ENCODE measurements at places on chromosomes 7 and 10.

DNA sequence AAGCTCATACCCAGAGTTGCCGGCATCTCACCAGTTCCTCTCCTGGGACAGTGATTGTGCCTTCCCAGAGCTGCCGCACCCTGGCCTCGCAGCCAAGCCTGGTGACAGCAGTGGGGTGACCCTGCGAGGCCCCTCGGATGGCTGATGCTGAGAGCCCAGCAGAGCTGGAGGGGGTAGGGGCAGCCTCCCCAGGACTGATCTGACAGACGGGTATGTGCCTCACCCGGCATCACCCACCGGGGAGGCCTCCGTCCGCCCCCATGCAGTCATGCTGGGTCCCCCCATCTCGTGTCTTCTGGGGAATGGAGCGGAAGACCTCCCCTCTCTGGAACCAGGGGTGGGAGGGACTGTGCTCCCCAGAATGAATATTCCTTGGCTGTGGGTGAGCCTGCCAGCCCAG, 82.3 kb downstream of the LHPP start:
- no peak for DNase-seq

DNA sequence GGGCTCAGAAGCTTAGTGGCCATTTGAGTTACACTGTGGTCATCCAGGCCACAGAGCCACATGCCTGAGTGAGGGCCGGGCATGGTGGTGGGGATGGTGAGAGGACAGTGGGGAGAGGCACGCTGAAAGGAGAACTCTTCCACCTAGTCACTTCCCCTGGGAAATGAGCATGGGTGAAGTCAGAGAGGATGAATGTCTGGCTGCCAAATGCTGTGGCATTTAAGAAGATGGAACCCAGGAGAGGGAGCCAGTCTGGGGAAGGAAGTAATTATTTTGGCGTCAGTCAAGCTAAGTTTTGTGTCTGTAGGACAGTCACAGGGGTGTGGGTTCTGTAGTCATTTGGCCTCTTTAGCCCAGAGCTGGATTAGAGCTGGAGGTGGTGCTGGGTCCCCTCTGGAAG, 86.0 kb upstream of the PODXL start:
- DNase-seq, result no peak

DNA sequence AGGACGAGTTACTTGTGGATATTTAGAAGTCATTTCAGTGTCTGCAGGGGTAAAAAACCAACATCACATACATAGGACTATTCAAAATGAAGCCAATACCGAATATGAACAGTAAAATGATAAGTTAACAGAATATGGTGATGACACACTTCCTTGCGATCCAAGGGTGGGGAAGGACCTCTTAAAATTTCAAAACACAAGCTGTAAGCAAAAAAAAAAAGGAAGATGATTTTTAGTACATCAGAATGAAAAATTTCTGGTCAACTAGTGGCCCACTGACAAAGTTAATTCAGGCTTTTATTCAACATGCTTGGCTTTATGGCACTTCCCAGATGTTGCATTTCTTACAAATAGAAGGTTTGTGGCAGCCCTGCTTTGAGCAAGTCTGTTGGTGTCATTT, 19.0 kb upstream of the GALNTL5 start:
- DNase-seq, result no peak

DNA sequence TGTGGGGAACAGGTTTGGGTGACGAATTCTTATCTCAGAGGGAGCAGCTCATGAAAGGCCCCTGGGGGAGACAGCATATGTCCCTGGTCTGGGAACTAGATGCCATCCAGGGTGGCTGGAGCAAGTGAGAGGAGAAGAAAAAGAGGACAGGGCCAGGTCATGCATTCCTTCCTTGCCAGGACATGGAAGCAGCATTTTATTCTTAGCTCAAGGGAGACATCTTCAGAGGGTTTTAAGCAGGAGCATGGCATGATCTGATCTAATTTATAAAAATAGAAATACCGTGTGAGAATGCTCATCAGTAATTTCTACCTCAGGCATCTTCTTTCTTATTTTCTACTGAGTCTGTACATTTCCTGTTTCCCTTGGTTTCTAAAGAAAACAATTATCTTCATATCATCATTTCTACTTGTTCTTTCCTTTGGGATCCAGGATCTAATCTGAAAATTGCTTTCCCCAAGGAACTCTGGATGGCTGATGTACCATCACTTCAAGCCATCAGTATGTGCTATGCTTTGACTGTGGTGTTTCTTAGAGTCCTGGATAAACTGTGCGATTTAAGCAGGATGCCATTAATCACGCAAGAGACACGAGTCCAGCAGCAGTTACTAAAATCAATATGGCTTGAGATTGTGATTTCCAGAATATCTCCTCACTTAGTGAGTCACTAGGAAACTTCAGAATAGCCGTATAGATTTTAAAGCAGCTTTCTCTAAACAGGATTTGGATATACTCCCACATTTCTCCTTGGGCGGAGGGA, 386.2 kb downstream of the GALNT17 start:
- DNase-seq, result no peak

GRCh38 chr7:16235147-16236114, 185.9 kb downstream of the CRPPA start:
- no peak for DNase-seq

DNA sequence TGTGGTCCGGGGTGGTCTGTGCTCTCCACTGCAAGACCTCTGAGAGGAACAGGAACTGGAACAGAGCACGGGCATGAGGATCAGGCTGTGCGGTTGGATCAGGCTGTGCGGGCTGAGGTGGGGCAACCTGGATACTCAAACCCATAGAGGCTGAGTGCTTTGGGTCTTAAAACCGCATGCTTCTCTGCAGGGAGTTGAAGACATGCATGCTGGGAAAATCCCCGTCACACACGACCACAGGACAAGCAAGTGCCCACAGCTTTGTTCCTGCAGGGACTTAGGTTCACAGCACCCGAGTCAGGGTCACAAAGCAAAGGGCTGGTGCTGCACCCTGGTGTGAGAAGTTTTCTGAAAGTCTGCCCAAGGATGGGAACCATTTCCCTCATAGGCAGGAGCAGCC, 221.2 kb downstream of the ZMYND11 start:
- no peak for DNase-seq

DNA sequence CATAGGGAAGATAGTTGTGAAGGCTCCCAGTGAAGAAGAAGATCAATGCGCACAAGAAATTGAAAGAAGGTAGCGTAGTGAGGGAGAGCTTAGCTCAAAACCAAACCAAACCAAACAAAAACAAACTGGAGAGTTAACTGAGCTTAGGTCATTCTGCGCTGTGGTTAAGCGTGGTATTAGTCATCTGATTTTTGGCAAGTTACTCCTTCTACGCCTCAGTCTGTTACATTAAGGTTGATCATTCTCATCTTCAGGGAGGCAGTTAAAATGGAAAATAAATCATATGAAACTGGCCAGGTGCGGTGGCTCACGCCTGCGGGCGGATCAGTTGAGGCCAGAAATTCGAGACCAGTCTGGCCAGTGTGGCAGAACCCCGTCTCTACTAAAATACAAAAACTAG, 259.7 kb downstream of the EXOC4 start:
- DNase-seq, result no peak

DNA sequence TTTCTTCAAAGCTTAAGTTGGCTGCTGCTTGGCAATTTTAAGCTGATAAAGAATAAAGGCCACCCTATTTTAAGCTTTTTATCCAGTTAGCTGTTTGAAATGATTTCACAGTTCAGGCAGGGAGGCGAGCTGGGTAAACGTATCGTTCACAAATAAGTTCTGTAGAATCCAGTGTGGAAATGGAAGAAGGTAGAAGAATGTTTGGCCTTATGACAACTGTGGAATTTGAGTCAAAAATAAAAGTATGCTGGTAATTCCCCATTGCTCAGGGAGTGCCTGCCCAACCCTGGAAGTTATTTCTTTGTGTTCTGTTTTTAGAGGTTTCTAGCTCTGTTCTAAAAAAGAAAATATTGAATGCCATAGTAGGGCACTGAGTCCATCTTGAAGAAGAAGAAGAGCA, 113.1 kb downstream of the ARL4A start:
- DNase-seq, result no peak

DNA sequence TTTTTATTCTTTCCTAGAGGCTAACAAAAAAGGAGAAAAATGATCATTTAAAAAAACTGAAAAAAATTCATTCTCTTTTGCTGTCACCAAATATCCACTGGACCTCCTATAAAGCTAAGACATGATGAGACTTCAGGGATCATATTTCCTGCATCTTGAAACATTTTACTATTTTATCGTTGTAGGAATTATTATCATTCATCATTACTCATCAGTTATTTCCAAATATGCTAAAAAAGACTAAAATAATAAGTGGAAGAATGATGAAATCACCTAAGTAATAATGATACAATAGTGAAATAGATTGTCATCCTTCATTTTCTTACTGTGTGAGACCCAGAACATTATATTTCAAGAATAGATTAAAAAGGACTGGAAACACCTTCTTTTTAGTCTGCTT, 28.3 kb downstream of the TAF3 start:
- no peak for DNase-seq

GRCh38 chr7:1229956-1230355, 2.7 kb upstream of the UNCX start:
- no peak for DNase-seq

DNA sequence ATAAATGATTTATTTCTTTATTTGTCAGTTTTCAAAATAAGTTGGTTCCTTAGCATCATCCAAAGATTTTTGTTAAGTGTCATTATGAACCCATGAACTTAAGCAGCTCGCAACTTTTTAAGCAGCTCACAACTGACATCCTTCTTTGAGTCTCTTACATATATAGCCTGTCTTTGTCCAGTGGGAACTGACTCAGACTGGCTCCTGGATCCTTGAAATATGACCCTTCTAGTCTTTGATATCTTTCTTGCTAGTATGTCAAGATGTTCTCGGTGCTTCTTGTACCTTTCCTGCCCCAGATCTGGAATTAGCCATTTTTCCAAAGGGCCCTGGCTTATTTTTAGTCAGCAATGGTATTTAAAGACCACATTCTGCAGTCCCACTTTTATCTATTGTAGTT, 53.9 kb upstream of the ARID5B start:
- DNase-seq, result no peak

GRCh38 chr10:79377557-79378382, 30.5 kb downstream of the PPIF start:
- DNase-seq, result no peak

- peak; percentile 87 for DNase-seq
Measured at GRCh38 chr10:122504610-122504950, 43.2 kb downstream of the HTRA1 start.

DNA sequence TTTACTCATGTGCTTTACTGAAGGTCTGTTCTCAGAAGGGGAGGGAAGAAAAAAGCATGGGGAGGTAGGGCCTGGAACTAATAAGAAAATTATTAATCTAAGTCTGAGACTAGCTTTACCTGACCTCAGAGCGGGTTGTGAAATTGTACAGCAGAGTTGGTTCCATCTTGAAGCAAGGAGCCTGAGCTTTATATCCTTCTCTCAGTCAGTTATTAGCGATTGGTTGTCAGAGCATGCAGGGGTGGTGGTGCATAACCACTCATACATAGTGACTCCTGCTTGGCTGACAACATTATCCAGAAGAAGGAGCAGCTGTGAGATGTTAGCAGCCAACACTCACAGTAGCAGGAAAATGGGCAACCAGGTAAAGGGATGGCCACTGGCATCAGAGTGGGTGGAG, 976.3 kb upstream of the LRRTM3 start:
- no peak for DNase-seq

DNA sequence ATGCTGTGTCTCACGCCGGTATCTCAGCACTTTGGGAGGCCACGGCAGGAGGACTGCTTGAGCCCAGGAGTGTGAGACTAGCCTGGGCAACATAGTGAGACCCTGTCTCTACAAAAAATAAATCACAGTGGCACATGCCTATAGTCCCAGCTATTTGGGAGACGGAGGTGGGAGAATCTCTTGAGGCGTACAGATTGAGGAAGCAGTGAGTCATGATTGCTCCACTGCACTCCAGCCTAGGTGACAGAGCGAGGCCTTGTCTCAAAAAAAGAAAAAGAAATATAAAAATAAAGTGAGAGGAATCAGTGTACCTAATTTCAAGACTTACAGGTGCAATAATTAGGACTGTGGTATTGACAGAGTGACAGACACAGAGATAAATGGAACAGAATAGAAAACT, 23.9 kb downstream of the SLC25A40 start:
- no peak for DNase-seq

DNA sequence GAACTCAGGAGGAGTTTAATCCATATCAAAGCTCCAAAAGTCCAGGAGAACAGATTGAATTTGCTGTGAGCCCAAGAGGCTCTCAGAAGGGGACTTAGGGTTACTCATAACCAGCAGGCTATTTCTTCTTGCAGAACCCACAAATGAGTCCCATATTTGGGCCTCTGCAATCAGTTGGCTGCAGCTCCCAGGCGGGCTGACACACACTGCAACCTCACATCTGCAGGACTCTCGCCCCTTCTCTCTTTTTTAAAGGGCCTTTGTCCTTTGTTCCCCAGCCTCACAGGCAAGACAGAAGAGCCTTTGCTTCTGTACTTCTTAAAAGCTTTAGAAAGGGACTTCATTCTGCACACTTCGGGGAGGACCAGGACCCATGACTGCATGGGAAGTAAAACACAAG, 26.7 kb downstream of the CREB3L2 start:
- DNase-seq, result no peak

DNA sequence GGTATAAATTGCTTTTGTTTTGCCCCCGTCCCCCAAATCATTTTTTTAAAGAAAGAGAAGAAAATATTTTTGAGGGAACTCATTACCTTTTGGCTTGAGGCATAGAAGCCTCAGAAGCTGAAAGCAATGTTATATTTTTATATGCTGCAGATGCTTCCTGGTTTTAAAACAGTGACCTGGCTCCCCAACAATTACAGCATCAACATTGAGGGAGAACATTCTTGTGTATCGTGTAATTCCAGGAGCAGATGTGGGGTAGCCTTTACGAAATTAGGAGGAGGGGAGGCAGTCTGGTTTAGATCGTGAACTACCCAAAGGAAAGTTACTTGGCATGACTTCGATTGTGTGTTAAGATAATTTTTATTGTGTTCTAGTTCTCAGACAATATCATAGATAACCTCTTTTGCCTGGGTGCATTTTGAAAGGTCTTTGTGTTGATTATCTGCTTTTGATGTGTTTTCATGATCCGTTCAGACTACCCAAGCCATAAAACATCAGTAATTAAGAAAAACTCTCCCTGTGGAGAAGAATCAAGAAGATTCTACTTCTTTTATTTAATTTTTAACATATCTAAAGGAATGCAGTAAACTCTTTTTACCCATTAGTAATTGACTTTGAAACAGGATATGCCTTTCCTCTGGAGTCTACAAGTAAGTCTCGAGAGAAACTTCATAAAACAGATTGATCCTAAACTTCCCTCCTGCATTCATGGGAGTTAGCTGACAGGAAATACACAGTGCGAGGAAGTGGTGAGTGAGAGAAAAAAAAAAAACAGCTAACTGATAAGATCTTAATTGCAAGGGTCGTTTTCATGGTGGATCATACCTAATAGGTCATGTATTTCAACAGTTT, 141.4 kb downstream of the KIAA1217 start:
- peak; percentile 60 for DNase-seq

DNA sequence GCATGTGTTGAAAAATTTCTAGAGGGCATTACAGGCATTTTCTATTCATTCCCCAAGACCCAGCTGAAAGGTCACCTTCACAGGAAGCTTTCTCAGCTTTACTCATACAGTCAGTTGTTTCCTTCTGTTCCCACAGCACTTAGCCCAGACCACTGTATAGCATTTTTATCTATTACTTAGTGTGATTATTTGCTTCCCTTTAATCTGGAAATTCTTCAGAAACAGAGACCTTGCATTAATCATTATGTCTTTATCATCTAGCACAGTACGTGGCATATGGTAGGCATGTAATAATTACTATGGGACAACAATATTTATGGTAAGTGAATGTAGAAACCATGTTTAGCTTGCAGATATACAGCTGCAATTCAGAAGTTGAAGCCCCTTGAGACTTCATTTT, 38.2 kb upstream of the CDK6 start:
- no peak for DNase-seq

Measured in skin of body (tissue), 3 donors.